Lung microvascular endothelial cell (primary cell): ENCODE measurements at places on chromosomes 6 and 20. TPM values are rescaled to one million over a fixed set of nuclear protein-coding genes. Genes with fewer than 3 reads are reported as not detected.
A peak's percentile ranks its signal among the peaks of the same experiment; 100 is the strongest.

Gene PACRG
- total RNA-seq: 0.20 and 0.22 TPM in 2 replicates

Gene GPLD1
- under 0.01 and 0.20 TPM in 2 replicates for total RNA-seq

DNA sequence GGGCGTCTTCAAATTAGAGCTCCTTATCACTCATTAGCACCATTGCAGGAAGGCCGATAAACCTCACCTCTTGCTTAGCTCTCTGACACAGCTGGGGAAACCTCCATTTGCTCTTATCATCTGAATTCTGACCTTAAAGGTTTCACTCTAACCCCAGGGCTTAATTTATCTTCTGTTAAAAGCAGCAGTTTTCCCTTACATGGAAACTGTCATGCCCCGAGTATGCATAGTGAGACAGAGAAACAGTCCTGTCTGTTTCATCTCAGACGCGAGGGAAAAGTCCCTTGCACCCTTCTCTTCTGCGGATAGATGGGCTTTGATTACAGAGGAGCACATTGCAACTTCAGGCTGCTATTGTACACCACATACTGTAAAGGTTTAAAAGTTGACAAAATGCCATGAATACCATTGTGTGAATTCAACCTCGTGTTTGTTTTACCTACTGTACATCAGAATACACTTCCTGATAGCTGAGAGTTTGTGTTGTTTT, 191.5 kb upstream of the BMP2 start:
- peak; percentile 70 for DNase-seq

Gene BANF2
- total RNA-seq: not detected in 2 replicates

- DNase-seq: no peak
Measured at GRCh38 chr6:71205336-71205956, 83.2 kb upstream of the OGFRL1 start.

Gene CTAGE9
- not detected in 2 replicates for total RNA-seq

Gene DUSP22
- total RNA-seq: 23.8 and 28.2 TPM in 2 replicates

GRCh38 chr6:137875058-137875520, 8.0 kb downstream of the TNFAIP3 start:
- no peak for DNase-seq

- DNase-seq: no peak
Measured at GRCh38 chr6:101597693-101598092, 204.2 kb downstream of the GRIK2 start.
